ENCODE measurements at places on chromosomes 5 and 9.

DNA sequence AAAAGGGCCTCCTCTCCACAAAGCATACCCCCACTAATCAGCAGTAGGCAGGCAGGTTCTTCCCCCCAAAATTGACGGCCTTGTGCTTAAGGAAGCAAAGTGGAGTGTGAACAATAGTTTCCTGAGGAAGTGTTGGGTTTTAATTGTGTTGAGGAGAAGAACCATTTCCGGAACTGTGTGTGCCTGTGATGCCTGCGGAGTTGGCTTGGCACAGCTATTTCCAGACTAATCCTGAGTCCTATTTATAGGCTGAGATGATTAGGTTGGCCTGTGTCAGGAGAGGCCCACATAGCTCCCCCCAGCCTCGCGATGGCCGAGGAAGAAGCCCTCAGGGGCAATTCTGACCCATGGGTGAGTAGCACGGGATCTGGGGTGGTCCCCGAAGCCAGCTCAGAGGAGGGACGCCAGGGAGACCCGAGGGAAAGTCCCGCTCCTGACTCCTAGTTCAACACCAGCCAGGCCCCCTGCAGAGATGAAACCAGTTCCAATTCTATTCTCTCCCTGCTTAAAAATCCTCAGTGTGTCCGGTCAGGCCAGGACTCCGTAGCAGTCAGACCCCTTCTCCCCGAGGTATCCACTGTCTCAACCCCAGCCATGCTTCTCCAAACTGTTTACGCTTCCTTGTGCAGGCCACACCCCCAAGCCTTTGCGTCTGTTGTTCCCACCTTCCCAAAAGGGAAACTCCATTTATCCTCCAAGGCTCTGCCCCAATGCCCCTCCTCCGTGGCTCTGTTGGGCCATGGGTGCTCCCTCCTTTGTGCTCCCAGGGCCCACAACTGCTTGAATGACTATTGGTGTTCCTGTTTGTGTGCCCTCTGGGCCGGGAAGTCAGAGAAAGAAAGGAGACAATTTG lies 18.1 kb downstream of the GSN start:
- no peak for DNase-seq

DNA sequence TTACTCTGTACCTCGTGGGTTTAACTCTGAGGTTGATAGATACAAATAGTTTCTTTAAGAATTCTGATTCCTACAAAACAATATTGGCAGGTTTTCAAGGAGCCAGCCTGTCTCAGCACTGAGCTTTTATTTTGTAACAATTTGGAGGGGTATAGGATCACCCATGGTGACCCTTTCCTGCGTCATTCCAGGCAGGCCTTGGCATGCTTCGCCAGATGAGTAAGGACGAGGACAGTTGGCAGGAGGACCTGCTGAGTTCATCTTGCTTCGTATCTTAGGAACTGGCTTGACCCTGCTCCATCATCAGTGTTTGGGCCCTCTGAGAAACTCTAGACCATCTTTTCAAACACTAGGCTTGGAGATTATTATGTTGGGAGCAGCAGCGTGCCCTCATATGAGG lies 17.9 kb downstream of the ZNF462 start:
- DNase-seq, result no peak

DNA sequence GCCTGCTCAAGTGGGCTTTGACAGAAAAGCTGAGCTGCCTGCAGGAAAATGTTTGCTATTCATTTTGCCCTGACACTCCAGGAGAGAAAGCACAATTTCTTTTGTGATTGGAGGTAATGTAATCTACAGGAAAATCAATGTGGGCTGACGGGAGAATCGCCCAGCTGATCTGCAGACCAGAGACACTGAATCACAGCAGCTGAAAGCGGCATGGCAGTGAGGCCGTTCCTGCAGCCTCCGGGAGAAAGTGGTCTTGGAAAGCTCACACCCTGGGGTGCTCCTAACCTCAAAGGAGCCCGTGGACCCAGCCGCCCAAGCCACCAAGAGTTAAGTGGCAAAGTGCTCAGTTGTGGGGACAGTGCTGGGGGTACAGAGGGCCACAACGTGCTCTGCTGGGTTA lies 593.6 kb downstream of the BNC2 start:
- DNase-seq, result no peak

GRCh38 chr5:150189728-150190502 lies at the start of gene SLC6A7:
Gene SLC6A7 (plus strand): TSS chr5:150190062. CDS start chr5:150190328, 266 bp downstream.
- DNase-seq, result no peak

- no peak for DNase-seq
Measured at GRCh38 chr9:72749276-72749675, 203.6 kb downstream of the ALDH1A1 start.

GRCh38 chr5:33432656-33433055 lies 8.1 kb upstream of the TARS1 start:
- no peak for DNase-seq

- DNase-seq, result no peak
Measured at GRCh38 chr5:168651648-168652047, 72.5 kb upstream of the PANK3 start.

Data from NCI-H2107 (cell line).